ENCODE measurements at places on chromosomes 12 and 14.

DNA sequence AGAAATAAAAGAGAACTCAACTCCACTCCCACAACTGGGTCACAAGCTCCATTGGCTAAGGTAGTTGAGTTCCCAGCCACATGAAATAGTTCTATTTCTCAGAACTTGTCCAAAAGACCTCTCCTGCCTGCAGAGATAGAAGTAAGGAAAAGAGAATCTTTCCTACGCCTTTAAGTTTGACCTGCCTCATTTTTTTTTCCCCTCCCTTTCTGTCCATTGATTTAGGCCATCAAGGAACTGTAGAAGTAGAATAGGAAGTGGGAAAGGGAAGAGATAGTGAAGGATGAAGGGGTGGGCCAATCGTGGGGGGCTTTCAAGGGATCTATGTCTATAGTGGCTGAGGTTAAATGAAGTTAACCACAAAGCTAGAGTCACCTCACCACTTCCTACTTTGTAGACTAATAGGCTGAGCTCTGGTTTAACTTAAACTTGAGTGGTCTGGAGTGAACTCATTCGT is 13.9 kb upstream of the NUDT4 start:
- no peak for DNase-seq

DNA sequence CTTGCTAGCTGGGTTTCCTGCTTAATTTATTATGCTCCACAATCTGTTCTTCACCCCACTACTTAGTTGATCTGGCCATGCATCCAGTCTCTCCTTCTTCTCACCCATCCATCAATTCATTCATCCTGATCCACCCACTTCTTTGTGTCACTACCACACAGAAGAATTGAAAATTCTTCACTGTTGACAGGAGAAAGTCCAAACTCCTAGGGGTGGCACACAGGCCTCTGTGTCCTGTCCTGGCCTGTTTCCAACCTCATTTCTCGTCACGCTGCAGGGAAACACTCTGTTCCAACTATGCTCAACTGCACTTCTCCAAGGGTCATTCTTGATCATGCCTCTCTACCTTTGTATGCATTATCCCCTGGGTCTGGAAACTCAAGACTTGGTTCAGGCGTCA is 10.6 kb upstream of the KRT83 start:
- no peak for DNase-seq

DNA sequence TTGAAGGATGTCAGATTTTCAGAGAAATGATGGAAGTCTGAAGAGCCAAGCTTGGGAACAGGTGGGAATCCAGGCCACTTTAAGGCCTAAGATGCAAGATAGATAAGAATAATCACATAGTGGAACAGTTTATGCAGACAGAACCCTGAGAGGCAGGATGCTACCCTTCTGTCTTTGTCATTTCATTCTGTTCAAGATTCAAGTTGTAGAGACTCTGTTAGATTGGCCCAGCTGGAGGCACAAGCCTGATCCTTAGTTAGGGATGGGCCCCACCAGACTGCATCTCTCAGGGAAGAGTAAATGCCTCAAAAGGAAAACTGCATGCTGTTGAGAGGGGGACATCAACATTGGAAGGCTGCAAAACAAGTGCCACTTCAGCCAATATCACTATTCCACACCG is 287.0 kb downstream of the PCNX1 start:
- DNase-seq = no peak

DNA sequence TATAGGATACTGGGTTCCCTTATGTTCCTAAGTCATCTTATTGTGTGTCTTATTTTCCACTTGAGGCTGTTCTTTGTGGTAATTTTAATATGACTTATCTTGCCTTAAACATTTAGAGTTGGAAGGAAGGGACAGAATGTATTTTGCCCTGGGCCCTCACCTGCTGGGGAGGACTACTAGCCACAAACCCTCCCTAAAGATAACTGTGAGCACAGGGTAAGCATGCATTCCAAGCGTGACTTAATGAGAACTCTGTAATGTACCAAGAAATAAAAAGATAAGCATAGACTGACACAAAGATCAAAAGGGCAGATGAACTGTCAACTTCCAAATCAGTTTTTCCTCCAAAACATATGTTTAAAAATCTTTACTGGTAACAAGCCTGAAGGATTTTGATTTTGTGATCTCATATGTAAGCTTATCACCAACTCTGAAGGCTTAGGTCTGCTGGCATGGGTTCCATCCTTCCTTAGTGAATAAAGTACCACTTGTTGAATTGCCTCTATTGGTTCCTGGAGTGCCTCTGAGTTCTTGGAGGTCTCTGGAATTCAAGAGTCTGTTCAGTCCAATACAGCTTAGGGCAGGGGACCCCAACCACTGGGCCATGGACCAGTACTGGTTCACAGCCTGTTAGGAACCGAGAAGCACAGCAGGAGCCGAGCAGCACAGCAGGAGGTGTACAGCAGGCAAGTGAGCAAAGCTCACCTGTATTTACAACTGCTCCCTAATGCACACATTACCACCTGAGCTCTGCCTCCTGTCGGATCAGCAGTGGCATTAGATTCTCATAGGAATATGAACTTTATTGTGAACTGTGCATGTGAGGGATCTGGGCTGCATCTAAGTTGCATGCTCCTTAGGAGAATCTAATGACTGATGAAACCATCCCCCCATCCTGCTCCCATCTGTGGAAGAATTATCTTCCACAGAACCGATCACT is 29.8 kb upstream of the NFYB start:
- DNase-seq = no peak

GRCh38 chr12:72081777-72082176 is 143.1 kb downstream of the TPH2 start:
- no peak for DNase-seq

DNA sequence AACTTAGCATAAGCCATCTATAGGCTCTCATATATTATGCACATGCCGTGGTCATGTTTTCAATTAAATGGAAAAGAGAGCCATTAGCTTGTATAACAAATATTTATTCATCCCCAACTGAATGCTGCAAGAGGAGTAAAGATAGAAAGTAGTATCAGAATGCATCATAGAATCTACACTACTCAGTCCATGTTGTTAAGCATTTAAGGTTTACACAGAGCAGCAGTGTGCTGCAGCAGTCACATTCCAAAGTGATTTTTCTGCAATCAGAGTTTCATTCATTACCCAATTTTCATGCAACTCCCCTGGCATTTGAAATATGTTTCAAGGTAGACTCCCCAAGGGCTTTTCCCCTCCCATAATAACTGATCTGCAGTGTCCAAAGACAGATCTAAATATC is 82.2 kb upstream of the LMO3 start:
- DNase-seq = no peak

GRCh38 chr12:12094481-12094880 is 23.7 kb downstream of the BCL2L14 start:
- DNase-seq = no peak

DNA sequence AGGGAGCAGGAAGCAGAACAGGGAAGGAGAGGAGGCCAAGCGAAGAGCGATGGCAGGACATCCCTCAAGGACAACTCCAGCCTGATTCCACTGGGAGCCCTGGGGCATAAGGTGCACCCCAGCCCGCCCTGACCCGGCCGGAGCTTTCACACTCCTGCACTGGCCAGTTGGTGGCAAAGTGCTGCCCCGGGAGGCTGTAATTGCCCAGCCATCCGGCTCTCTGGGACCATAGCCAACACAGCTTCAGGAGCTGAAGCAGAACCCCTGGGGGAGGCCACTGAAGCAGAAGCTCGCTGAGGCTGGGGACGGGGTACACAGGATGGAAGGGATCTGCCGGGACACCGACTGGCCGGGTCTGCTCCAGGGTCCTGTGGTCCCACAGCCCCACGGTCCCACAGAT is 41.9 kb upstream of the BEGAIN start:
- no peak for DNase-seq

DNA sequence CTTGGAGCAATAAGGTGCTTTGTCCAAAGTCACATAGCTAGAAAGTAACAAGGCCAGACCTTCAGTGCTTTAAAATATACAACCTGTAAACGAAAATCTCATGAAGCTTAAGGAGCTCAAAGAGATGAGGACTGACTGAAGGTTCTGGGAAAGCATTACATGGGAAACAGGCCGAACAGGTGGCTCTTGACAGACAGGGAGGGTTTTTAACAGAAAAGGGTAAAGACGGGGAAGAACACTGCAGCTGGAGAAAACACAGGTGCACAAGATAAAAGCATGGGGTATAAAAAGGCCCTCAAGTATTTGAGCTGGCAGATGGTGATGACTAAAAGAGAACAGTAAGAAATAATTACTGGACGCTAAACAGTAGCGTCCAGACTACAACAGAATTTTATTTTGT is 257.2 kb downstream of the NELL2 start:
- no peak for DNase-seq

GRCh38 chr12:87818441-87818840 is 210.8 kb downstream of the C12orf50 start:
- DNase-seq = no peak

DNA sequence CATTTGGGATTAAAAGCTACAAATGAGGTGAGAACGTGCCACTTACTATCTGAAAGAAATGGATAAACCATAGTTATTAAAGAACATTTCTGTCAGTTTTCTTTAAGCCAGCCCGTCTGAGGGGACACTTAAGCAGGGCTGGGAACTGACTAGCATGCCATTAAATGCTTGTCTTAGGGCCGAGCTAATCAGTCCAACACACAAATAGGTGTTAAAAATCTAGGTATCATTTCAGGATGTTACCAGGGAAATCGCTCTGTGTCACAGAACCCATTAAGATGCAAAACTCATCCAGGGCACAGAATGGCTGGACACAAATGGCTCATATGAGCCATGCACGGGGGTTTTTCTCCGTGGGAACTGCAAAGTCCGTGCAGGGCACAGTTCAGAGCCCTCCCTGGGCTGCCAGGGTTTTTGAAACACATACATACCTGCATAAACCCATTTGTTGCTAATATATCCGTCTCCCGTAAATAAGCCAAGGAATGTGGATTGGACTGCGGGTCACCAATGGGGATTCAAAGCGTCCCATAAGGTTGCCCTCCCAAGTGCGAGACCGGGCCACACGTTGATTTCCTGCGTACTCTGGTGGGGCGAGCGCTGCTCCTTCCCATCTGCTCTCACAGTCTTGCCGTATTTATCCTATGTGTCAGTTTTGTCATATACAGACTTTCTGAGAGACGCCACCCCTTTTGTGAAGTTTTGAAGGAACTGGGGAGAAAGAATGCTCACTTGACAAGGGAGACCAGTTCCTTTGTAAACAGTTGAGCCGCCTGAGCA is 5.4 kb upstream of the GSC start:
- DNase-seq = no peak

GRCh38 chr12:59938190-59938962 is 342.5 kb downstream of the SLC16A7 start:
- no peak for DNase-seq

- DNase-seq = no peak
These were observed 250.4 kb upstream of the SFSWAP start for GRCh38 chr12:131460520-131460919.

GRCh38 chr14:24312736-24313507 is 1.6 kb downstream of the LTB4R start:
- DNase-seq = no peak

DNA sequence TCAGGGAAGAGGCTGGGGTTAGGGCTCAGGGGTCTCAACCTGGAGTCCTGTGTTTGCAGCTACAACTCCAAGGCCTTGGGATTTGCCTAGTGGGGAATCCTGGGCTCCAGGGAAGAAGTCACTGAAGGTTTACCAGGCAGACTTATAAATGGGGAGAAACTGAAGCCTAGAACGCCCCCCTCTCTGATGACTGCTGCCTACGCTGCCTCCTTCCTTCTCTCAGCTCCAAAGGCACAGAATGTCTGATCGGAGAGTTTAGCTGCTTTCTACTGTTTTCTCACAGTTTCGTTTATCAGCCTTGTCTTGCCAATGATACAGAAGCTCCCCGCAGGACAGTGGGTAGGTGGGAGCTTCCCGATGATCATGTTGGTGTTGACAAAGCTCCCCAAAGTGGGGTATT is 101.7 kb downstream of the CACNA1C start:
- DNase-seq = no peak

GRCh38 chr12:123900871-123901376 is 71.7 kb downstream of the CCDC92 start:
- no peak for DNase-seq

- no peak for DNase-seq
These were observed 105.1 kb downstream of the ERGIC2 start for GRCh38 chr12:29275834-29276233.

DNA sequence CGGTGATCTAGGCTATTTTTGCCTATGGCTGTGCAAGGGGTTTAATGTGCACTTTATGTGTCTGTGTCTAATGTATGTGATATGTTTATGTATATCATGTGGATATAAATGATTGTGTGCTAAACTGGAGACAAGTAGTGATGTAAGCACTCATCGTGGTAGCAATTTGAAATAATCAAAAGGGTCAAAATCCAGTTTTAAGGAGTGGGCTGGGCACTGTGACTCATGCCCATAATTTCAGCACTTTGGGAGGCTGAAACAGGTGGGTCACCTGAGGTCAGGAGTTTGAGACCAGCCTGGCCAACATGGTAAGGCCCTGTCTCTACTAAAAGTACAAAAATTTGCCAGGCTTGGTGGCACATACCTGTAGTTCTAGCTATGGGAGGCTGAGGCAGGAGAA is 2.8 kb downstream of the EDDM3A start:
- no peak for DNase-seq

GRCh38 chr12:123491056-123491455 is 33.1 kb downstream of the SNRNP35 start:
- no peak for DNase-seq

Data from NCI-H1694 treated with DMSO at 0.1 percent for 48 hours (cell line).